SK-N-SH (cell line): ENCODE measurements at places on chromosomes 2 and 18. TPM values are rescaled to one million over a fixed set of nuclear protein-coding genes. Genes with fewer than 3 reads are reported as not detected.

Gene FER1L5
- polyA plus RNA-seq = 0.02 TPM in 1 of 2 replicates, not detected in the other

Gene TMEM247
- not detected in 2 replicates for polyA plus RNA-seq

Gene NEUROD1
- polyA plus RNA-seq = 0.02 and 0.03 TPM in 2 replicates

Gene UGT1A4
- not detected in 2 replicates for polyA plus RNA-seq

Gene MBOAT2
- polyA plus RNA-seq = 33.9 and 41.3 TPM in 2 replicates

Gene C1QL2
- polyA plus RNA-seq = not detected in 2 replicates

Gene FKBP7
- 34.7 and 35.6 TPM in 2 replicates for polyA plus RNA-seq

Gene ALKAL2
- polyA plus RNA-seq = not detected in 2 replicates

Gene CHST9
- polyA plus RNA-seq = not detected in 2 replicates

Gene CFC1
- polyA plus RNA-seq = not detected in 2 replicates

Gene ERFE
- 1.3 and 1.5 TPM in 2 replicates for polyA plus RNA-seq

Gene MARCHF4
- polyA plus RNA-seq = 7.3 and 7.6 TPM in 2 replicates

Gene OTX1
- 0.15 and 0.20 TPM in 2 replicates for polyA plus RNA-seq

Gene PGAP1
- polyA plus RNA-seq = 3.4 and 3.8 TPM in 2 replicates

Gene EML4
- 35.0 and 45.8 TPM in 2 replicates for polyA plus RNA-seq

Gene PRSS56
- polyA plus RNA-seq = not detected in 2 replicates

Gene RHBDD1
- polyA plus RNA-seq = 10.3 and 10.8 TPM in 2 replicates

Gene SERPINB13
- not detected in 2 replicates for polyA plus RNA-seq

Gene CROCC2
- polyA plus RNA-seq = not detected in 2 replicates

Gene TMEFF2
- polyA plus RNA-seq = 5.4 and 5.8 TPM in 2 replicates

Gene IKZF2
- 1.3 and 1.4 TPM in 2 replicates for polyA plus RNA-seq

Gene NYAP2
- polyA plus RNA-seq = not detected in 2 replicates

Gene DSC3
- polyA plus RNA-seq = not detected in 2 replicates

Gene EVA1A
- 79.0 and 93.0 TPM in 2 replicates for polyA plus RNA-seq

Gene CCDC102B
- polyA plus RNA-seq = 2.0 and 2.4 TPM in 2 replicates

Gene GPR155
- polyA plus RNA-seq = 3.5 and 7.8 TPM in 2 replicates

Gene CGREF1
- polyA plus RNA-seq = 17.1 and 18.3 TPM in 2 replicates

Gene PRKAG3
- polyA plus RNA-seq = not detected in 2 replicates

Gene SATB2
- 0.06 and 0.13 TPM in 2 replicates for polyA plus RNA-seq

Gene ARHGAP25
- not detected in 2 replicates for polyA plus RNA-seq

Gene ZCCHC2
- 6.7 and 7.3 TPM in 2 replicates for polyA plus RNA-seq

Gene STAT4
- polyA plus RNA-seq = 0.12 and 0.19 TPM in 2 replicates

Gene BCL11A
- 1.9 and 2.4 TPM in 2 replicates for polyA plus RNA-seq

Gene CABLES1
- 1.8 and 2.2 TPM in 2 replicates for polyA plus RNA-seq

Gene FAM237A
- not detected in 2 replicates for polyA plus RNA-seq

Gene IL1F10
- not detected in 2 replicates for polyA plus RNA-seq
